ENCODE measurements at places on chromosomes 2 and 18.
A peak's percentile ranks its signal among the peaks of the same experiment; 100 is the strongest.

GRCh38 chr2:217142649-217143266 is 282.9 kb upstream of the TNP1 start:
- DNase-seq = peak; percentile 6

GRCh38 chr2:85330839-85331636 is 3.2 kb upstream of the TGOLN2 start:
- DNase-seq = peak; percentile 51

DNA sequence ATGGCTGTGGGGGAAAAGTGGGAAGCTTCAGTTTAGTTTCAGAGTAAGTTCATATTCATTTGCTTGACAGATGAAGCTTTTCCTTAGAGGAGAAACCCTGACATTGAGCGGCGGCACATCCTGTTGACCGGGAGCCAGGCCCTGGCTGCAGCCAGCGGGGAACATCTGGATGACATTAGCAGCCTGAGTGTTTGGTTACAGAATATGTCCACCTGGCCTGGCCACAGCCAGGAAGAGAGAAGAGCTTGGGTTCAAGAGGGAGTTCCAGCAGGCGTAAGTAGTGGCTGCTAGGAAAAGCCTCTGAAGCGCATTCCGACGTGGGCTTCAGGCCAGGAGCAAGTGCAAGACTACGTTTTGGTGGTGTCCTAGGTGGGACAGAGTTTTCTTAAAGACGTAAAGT is 144.9 kb upstream of the MYCN start:
- no peak for DNase-seq

DNA sequence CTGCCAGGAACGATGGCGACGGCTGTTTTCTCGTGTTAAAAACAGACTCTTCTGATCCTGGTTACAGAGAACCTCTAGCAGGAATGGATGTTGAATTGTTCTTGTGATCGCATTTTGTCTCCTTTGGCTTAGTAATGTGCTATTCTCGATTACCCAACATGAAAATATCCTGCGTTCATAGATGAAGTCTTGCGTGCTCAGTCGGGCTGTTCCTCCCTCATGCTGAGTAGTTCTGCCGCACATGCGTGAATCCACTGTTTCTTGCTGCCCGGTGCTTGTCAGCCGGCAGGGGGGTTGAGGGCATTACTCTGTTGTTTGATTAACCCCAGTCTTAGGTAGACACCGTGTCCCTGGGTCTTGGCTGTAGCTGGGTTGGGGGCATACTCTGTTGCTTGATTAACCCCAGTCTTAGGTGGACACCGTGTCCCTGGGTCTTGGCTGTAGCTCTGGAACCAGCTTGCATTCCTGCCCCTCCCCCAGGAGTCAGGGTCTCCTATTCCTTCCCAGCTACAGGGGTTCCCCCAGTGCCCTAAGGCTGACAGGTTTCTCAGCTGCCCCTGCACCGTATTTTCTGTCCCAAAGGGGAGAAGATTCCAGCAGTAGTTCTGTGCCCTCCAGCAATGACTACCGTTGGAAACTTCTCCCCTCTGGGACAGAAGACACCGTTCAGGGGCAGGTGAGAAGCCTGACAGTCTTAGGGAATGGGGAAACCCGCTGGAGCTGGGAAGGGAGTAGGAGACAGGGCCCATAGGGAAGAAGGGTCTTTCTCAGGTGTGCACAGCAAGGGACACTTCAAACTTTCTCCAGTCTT is 22.1 kb upstream of the ASB1 start:
- no peak for DNase-seq

GRCh38 chr2:197445746-197446145 is 7.6 kb upstream of the COQ10B start:
- DNase-seq = no peak

- no peak for DNase-seq
Measured at GRCh38 chr2:197675711-197676188, 363 bp upstream of the RFTN2 start.

DNA sequence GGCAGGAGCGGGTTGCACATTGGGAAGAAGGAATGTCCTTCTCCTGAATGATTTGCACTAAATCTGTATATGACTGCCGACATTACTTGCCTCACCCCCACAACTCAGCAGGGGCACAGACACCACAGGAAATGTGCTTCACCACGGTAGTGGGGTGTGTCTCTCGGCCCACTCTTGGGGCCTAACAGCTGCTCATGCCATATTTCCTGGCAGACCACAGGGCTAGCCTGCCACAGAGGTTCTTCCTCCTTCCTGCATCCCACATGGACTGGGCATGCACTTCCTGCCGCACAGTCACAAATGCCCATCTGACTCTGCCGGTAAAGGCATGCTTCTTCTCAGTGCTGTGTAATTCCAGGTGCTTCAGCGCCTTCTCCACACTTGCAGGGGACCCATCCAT is 10.3 kb upstream of the PAPOLG start:
- DNase-seq = no peak

DNA sequence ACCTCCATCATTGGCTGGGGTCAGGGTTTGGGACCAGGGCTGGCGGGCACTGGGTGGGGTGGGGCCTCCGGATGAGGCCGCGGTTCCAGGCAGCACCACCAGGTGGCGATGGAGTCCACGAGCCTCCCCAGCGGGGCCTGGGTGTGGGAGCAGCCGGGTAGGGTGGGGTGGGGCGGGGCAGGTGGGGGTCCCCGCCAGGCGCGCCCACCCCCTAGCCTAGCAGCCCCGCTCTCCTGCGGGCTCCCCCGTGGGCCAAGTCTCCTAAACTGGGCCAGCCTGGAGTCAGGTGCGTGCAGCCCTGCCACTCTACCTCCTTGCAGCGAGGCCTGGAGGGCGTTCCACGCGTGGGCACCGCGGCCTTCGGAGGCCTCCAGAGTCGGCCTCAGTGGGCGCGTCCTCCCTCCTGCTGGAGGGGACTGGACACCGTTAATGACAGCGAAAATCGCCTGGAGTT is 187.5 kb downstream of the TWIST2 start:
- DNase-seq = peak; percentile 34

DNA sequence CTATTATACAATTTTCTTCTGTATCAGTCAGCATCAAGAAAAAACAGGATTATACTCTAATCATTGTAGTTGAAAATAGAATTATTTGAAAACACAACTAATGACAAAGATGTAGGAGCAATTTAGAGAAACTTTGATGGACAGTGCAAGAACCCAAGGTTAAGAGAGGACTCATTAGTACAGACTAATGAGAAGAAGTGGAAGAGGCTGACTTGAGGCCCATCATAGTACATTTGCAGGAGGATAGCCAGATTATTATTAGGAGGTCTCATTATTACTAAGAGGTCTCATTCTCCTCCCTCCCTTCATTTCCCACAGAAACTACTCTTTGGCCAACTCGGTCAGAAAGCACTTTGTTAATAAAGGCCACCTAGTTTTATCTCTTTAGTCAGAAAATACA is 1983.0 kb downstream of the SUCLG1 start:
- no peak for DNase-seq

DNA sequence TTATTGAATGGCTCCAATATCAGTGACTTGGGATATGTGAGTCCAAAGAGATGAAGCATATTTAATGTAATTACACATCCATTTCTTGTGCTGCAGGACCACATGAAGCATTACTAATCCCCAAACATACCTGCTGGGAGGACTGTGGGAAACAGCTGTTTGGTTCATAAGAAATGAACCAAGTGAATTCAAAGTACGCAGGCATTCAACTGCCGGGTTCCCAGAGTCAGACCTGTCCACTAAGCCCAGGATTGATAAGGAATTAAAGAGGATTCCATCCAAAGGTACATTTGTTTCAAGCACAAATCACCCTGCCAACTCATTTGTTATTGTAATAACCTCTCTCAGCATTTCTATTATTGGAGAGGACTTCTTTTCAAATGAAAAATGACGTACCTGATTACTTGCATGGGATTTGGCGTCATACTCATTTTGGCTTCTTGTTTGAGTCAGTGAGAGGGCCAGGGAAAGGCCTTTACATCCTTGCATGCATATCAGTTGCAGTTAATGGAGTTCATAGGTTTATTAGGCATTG is 230.7 kb downstream of the TXNL1 start:
- no peak for DNase-seq

All from RPMI8226 (cell line).